ENCODE measurements at places on chromosomes 2 and 18. TPM values are rescaled to one million over a fixed set of nuclear protein-coding genes. Genes with fewer than 3 reads are reported as not detected.

- no peak for DNase-seq
Observed at GRCh38 chr2:160646684-160647444, 153.3 kb upstream of the RBMS1 start.

- no peak for DNase-seq
Observed at GRCh38 chr18:62829936-62830335, 114.6 kb downstream of the PHLPP1 start.

DNA sequence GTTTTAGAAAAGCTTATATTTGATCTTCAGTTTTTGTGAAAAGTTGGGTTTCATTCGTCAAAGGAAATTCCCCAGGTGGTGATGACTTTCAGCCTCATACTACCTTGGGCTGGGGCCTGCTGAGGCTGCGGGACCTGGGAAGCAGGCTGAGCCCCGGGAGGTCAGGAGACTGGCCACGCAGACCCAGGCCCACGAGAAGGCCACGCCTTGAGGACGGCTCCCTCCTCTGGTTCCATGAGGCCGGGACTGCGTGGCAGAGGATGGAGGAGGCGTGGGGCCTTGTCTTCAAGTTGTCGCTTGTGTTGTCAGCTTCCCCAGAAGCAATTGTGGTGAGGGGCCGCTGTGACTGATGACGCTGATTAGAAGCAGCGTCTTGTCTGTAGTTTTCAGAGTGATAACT lies 11.8 kb downstream of the CNDP2 start:
- DNase-seq, result no peak

GRCh38 chr2:74264281-74264680 lies 65.9 kb downstream of the MTHFD2 start:
- DNase-seq, result no peak

FAM110C gene
- 8.9 TPM for polyA plus RNA-seq

DNA sequence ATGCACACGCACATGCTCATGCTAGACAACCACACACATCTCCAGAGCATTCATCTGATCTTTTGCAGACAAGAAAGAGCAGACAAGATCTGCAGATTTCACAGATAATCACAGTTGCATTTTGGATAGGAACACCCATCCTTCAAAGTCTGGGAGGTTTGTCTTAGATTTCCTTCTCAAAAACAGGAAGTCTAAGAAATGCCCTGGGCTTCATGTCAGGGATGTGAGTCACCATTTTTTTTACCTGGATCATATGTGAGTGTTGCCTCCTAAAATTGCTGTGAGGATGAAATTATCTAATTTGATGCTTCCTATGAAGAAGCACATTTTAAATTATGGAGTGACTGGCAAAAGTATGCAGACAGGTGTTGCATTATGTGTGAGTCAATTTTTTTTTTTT lies 46.1 kb downstream of the SRD5A2 start:
- DNase-seq, result no peak

- no peak for DNase-seq
Observed at GRCh38 chr18:10205151-10205550, 249.3 kb upstream of the APCDD1 start.

DNA sequence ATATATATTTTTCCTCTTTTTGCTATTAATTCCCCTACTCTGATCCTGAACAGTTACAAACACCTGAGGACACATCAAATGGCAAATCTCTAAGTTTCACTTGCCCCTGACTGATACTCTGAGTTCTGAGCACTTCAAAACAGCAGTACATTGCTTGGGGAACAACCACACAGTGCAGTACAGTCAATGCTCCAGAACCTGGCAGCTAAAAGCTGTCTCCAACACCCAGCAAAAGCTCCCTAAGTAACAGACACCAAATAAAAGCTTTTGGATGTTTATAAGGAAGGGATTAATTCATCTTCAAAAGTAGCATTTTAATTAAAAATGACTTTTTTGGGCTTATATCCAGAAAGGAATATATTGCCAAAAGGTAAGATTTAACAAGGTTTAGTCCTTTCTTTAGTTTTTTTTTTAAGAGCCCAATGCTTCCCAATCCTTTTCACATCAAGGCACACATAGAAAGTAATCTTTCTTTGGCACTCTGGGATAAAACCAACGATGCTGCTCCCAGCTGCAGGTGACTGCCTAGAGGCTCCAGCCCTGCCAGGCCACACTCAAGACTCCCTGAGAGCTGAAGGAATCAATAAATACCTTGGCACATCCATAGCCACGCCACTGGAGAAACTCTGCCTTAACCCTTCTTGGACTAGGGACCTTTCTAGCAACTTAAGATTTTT lies 164.9 kb upstream of the ZFP36L2 start:
- no peak for DNase-seq

All from renal cortex interstitium (tissue), 15 donors.